ENCODE measurements at places on chromosomes 5 and 9. TPM values are rescaled to one million over a fixed set of nuclear protein-coding genes. Genes with fewer than 3 reads are reported as not detected.

CARTPT gene
- not detected for total RNA-seq

ADAMTSL2 gene
- not detected for total RNA-seq

TAS2R1 gene
- total RNA-seq: not detected

CCL28 gene
- total RNA-seq: not detected

NR6A1 gene
- 1.2 TPM for total RNA-seq

C1QTNF3 gene
- total RNA-seq: 0.76 TPM

TLE1 gene
- 8.7 TPM for total RNA-seq

SCGB3A2 gene
- not detected for total RNA-seq

ENTREP1 gene
- 0.08 TPM for total RNA-seq

TMEM8B gene
- 2.1 TPM for total RNA-seq

GRXCR2 gene
- total RNA-seq: not detected

PALM2AKAP2 gene
- 2.1 TPM for total RNA-seq

TLX3 gene
- not detected for total RNA-seq
